HepG2 (cell line): ENCODE measurements at places on chromosomes 6 and 20. TPM values are rescaled to one million over a fixed set of nuclear protein-coding genes. Genes with fewer than 3 reads are reported as not detected.

SYCP2 gene
- polyA plus RNA-seq = 0.09 and 0.24 TPM in 2 replicates

MYB gene
- polyA plus RNA-seq = 0.04 TPM in 1 of 2 replicates, not detected in the other

TOX2 gene
- not detected in 2 replicates for polyA plus RNA-seq

GRCh38 chr6:20253021-20253420 lies 40.8 kb upstream of the MBOAT1 start:
- no peak for DNase-seq
- no peaks in the 10 kb centered on the region for H3K36me3 ChIP-seq
- no peaks in the 10 kb centered on the region for H3K4me1 ChIP-seq

DNA sequence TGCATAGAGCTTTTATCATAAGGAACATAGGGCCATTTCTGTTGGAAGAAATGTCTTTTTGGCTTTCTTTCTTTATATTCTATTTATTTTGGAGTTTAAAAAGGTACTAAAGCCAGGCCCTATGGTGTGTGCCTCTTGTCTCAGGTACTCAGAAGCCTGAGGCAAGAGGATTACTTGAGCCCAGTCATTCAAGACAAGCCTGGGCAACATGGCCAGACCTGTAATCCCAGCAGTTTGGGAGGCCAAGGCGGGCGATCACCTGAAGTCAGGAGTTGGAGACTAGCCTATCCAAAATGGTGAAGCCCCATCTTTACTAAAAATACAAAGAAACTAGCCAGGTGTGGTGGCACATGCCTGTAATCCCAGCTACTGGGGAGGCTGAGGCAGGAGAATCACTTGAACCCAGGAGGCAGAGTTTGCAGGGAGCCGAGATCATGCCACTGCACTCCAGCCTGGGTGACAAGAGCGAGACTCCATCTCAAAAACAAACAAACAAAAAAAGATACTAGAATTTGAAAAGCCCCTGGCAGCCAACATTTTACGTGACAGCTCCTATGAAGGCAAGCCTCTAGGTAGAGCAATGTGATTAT lies 80.0 kb downstream of the CBFA2T2 start:
- no peak for DNase-seq
- H3K4me3 ChIP-seq = no peak overlapping the region
- peaks cover 44% of the 10 kb centered on the region for H3K4me1 ChIP-seq
- peak overlapping the region; percentile 44 for H3K27ac ChIP-seq
- H3K36me3 ChIP-seq = no peaks in the 10 kb centered on the region
- no peaks in the 10 kb centered on the region for H3K27me3 ChIP-seq

- no peak for DNase-seq
- H3K36me3 ChIP-seq = no peaks in the 10 kb centered on the region
- H3K4me1 ChIP-seq = peaks cover 7% of the 10 kb centered on the region
- H3K27me3 ChIP-seq = no peaks in the 10 kb centered on the region
Observed at GRCh38 chr6:127457456-127458064, 1.6 kb downstream of the KIAA0408 start.
